Dermis microvascular lymphatic vessel endothelial cell (primary cell): ENCODE measurements at places on chromosomes 13 and 19. TPM values are rescaled to one million over a fixed set of nuclear protein-coding genes. Genes with fewer than 3 reads are reported as not detected.

RGL3 gene
- total RNA-seq, result 0.63 and 0.64 TPM in 2 replicates

CGB1 gene
- total RNA-seq, result not detected in 2 replicates

CCDC169 gene
- 0.63 and 1.3 TPM in 2 replicates for total RNA-seq

LRRC4B gene
- total RNA-seq, result 0.13 TPM in 1 of 2 replicates, not detected in the other

KLK11 gene
- not detected in 2 replicates for total RNA-seq

INSR gene
- total RNA-seq, result 38.3 and 65.6 TPM in 2 replicates

TEKTIP1 gene
- not detected in 2 replicates for total RNA-seq

CYP4F2 gene
- total RNA-seq, result not detected in 2 replicates

TSSK6 gene
- 0.26 and 0.89 TPM in 2 replicates for total RNA-seq

BCKDHA gene
- 35.8 and 49.2 TPM in 2 replicates for total RNA-seq

PPFIA3 gene
- 4.0 TPM in 2 replicates for total RNA-seq

CEACAM3 gene
- total RNA-seq, result not detected in 2 replicates

ARL11 gene
- total RNA-seq, result 0.26 and 0.38 TPM in 2 replicates

CRB3 gene
- total RNA-seq, result not detected in 2 replicates
